ENCODE measurements at places on chromosomes 3 and 15. TPM values are rescaled to one million over a fixed set of nuclear protein-coding genes. Genes with fewer than 3 reads are reported as not detected.

The BHLHE40 gene
- 42.9 TPM for total RNA-seq

The GOLGA8H gene
- 0.13 TPM for total RNA-seq

DNA sequence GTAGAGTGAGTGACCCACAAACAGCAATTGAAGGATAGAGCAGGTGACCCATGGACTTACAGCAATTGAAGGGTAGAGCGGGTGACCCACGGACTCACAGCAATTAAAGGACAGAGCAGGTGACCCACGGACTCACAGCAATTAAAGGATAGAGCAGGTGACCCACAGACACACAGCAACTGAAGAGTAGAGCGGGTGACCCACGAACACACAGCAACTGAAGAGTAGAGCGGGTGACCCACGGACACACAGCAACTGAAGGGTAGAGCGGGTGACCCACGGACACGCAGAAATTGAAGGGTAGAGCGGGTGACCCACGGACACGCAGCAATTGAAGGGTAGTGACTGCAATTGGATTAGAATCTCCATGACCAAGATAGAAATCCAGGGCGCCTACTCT lies 9.8 kb upstream of the TNK2 start:
- DNase-seq = no peak

DNA sequence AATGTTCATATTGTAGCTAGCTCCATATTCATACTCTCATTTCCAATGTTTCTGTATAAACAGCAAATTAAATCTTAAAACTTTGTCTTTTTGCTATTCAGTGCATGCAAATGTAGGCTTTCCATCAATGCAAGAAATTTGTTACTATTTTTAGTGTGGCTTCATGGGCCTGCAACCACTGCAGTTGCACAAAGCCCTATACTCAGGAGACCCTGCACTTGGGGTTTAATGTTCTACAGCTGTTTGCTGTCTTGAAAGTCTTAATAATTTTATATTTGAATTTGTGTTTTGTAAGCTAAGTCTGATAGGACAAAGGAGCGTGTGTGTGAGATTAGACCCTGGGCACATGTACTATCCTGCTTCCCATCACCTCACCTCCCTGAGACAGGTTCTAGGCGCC lies 9.6 kb downstream of the PYDC2 start:
- DNase-seq = no peak

- DNase-seq = peak; percentile 34
Measured at GRCh38 chr15:39553947-39554693, 26.8 kb upstream of the THBS1 start.

- peak; percentile 91 for DNase-seq
Measured at GRCh38 chr3:158830391-158830790, 28.5 kb downstream of the MFSD1 start.

- DNase-seq = no peak
Measured at GRCh38 chr15:78405336-78405924, 32.6 kb upstream of the IREB2 start.

GRCh38 chr3:20421-20820 lies 176.1 kb upstream of the CHL1 start:
- DNase-seq = no peak

GRCh38 chr15:91142106-91142744 lies 42.2 kb downstream of the SV2B start:
- peak; percentile 37 for DNase-seq

- DNase-seq = no peak
Measured at GRCh38 chr3:127206611-127207516, 13.9 kb downstream of the PRR23E start.

DNA sequence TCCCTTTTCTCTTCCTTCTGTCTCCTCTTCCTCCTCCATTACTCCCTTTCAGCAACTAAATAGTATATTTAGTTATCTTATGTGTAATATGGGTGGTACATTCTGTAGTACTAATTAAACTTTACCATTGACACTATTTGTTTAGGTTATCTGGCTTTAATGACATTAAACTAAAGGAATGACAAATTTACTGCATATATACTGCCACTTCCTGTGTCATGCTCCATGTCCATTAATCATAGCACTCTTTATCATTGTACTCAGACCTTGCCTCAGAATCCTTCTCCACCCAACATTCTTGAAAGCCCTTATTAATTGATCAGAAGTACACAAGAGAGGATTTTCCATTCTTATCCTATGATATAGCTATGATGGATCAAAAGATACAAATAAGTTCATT lies 244.2 kb downstream of the NAALADL2 start:
- DNase-seq = no peak
